ENCODE measurements at places on chromosomes 7 and 10.

DNA sequence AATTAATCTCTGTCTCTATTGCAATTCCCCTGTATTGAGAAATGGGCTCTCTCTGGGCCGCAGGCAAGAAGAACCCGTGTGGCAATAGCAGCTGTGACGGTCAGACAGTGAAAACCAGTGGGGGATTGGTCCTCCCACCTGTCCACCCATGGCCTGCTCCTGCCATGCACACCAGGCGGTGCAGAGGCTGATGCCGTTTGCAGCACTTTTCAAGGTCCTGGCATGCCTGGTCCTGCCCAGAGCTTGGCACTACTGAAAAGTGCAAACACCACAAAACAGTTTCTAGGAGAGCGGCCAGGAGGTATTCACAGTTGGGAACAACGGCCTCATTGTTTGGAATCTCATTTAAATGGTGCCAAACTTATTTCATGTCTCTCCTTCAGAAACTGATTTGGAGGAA lies 41.5 kb downstream of the PSPH start:
- DNase-seq: no peak

- no peak for DNase-seq
These were observed 90.5 kb upstream of the GDF10 start for GRCh38 chr10:47209466-47209865.

GRCh38 chr10:124520558-124521428 lies 59.2 kb downstream of the LHPP start:
- DNase-seq: no peak

GRCh38 chr7:29843093-29843492 lies 36.8 kb downstream of the WIPF3 start:
- no peak for DNase-seq
